ENCODE measurements at places on chromosomes 6 and 20.

DNA sequence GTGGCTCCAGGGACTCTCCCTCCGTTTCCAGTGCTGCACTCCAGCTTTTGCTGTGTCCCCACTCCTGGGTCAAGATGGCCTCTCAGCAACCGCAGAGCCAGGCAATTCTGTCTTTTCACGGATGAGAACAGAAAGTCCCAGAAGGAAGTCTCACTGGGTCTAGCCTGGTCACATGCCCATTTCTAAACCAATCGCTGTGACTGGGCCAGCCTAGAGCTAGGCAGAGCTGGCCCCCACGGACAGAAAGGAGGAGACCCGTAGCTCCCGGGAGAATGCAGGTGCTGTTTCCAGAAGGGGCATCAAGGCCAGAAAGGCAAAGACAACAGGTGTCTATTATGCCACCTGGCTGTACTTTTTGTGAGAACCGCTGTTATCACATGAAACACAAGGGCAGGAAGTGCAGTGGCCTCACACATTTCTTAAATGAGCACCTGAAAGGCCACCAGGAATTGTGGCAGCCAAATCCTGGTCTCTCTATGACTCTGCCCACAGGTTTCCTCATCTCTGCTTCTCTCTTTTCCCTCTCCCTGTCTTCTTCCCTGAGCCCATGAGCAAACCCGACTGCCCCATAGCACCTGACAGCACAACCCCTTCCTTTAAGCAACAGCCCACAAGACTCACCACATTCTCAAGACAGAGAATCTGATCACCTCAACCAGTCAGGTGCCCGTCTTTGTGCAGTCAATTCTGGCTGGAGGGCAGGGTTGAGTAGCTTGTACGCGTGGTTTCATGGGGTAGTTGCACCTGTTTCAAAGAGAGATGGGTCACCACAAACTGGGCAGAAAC lies 37.1 kb upstream of the B4GALT5 start:
- no peak for DNase-seq

GRCh38 chr6:140138311-140139010 lies 764.0 kb upstream of the CITED2 start:
- no peak for DNase-seq

- DNase-seq = no peak
Measured at GRCh38 chr6:52532457-52532856, 44.4 kb downstream of the TRAM2 start.

GRCh38 chr6:16819752-16820151 lies 58.5 kb upstream of the ATXN1 start:
- DNase-seq = no peak

DNA sequence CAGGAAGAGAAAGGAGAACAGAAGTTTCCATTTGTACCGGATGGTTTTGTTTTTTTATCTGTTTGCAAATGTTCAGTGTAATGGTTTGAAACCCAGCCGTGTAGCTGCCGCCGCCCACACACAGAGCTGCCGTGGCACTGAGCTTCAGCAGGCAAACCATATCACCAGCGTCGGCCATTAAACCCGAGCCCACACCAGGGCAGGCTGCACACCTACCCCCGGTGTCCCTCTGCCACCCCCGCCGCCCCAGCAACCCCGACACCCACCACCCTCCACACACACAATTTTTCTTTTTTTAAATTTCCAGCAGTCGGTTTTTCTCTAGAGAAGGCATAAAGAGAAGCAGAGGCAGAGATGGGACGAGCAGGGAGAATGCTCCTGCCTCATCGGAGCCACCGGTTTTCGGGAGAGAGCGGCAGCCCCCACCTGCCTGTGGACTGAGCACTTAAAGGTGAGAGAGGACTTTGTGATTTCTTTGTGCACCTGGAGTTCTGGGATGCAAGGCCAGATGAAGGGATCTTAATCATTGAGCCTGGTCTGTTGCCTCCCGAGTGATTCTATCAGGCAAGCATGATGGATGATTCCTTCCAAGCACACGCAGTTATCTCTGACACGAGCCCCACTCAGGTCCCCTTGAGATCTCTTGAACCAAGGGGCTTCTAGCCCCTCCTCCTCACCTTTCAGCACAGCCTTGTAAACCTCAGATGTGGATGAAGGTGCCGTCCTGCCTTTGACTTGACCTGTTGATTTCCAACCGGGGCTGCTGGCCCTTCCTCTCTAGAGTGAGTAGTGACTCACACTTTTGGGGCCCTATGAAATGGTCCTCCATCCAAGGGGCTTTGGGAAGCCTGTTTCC lies 17.5 kb upstream of the ZNF831 start:
- DNase-seq = peak; percentile 62

DNA sequence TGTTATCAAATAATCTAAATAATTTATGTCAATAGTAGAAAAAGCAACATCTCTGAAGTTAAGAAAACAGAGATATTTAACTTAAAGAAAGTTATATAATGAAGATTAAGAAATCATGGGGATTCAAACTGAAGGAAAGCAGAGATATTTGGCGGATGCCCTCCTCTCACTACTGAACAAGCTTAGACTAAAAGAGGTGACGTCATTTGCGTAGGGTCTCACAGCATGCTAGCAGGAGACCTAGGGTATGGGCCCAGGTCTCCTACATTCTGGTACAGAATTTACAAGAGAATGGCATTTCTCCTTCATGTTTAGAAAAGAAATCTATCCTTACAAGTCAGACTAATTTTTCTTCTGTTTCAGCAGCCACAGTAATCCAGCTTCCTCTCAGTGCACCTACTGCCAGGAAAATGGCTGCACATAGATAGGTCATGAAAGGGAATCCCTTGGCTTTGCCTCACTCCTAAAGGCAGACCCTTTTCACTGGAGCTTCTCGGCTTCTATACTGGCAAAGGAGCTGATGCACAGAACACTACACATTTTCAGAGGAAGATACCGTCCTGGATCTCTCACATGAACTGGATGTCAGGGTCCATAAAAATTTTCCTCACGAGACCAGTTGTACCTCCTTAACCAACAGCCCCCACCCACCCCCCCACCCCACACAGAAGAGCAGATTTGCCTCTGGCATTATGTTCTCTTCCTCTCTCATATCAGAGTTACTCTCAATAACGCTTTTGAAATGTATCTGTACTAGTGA lies 41.8 kb upstream of the DST start:
- DNase-seq = no peak

- DNase-seq = no peak
Measured at GRCh38 chr20:24422091-24422760, 47.2 kb upstream of the SYNDIG1 start.

DNA sequence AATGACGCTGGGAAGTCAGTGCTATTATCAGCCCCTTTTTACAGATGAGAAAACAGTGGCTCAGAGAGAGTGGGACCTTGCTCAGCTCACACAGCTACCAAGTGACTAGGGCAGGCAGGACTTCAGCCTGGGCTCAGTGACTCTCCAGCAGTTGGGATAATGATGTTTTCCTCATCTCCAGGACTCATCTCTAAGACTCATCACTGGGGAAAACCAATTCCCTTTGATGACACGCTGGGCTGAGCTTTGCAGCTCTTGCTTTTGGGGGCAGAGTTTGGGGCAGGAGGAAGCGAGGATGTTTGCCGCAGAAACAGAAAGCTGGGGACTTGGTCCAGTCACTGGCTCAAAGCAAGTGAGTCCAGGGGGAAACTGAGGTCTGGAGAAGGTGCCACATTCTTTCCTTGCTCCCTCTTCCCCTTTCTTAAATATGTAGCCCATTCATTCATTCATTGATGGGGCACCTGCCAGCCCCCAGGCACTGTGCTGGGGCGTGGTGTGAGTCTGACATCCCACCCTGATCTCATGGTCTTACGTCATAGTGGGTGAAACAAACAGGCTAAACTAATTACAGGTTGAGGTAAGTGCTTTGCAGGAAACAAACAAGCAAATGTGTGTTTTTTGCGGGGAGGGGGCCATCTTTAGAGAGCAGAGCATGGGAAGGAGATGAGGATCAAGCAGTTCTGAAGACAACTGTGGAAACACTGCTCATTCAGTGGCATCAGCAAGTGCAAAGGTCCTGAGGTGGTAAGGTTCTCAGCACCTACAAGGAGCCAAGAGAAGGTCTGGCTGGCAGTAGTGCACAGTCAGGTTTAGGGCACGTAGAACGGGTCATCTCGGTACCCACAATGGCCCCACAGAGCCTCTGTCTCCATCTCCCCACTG lies 74.4 kb upstream of the PMEPA1 start:
- DNase-seq = peak; percentile 46

- no peak for DNase-seq
Measured at GRCh38 chr20:19502169-19502568, 255.9 kb upstream of the RIN2 start.

DNA sequence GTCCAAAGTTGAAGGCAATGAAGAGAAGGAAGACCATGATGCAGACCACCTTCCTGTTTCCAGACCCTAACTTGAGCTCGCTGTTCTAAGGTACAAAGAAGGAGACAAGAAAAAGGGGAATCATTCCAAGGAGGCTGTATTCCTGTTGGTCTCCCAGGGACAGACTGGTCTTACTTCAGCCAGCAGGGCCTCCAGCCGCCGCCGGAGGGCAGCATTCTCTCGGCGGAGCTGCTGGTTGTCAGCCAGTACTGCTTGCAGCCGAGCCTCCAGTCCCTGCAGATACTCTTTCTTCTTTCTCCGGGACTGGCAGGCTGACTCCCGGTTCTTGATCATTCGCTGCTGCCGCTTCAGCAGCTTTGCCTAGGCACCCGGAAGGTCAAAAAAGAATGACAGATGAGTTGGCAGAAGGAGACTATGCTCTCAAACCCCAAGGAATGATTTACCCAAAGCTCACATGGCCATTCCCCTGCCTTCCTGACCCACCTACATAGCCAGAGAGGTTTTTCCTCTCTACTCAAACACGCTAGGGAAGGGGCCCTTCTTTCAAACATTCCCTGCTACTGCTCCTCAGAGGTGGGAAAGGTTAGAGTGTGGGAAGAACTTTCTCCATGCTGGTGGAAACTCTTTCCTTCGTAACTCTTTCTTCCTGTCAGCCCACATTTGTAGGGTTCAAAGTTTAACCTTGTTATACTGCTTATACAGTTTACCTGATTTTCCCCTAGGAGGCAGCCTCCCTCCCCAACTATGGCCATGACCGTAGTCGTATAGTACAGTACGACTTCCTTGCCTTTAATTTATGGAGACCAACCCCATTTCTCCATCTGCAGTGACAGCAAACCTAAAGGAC lies 9.0 kb downstream of the ATF6B start:
- DNase-seq = peak; percentile 88

DNA sequence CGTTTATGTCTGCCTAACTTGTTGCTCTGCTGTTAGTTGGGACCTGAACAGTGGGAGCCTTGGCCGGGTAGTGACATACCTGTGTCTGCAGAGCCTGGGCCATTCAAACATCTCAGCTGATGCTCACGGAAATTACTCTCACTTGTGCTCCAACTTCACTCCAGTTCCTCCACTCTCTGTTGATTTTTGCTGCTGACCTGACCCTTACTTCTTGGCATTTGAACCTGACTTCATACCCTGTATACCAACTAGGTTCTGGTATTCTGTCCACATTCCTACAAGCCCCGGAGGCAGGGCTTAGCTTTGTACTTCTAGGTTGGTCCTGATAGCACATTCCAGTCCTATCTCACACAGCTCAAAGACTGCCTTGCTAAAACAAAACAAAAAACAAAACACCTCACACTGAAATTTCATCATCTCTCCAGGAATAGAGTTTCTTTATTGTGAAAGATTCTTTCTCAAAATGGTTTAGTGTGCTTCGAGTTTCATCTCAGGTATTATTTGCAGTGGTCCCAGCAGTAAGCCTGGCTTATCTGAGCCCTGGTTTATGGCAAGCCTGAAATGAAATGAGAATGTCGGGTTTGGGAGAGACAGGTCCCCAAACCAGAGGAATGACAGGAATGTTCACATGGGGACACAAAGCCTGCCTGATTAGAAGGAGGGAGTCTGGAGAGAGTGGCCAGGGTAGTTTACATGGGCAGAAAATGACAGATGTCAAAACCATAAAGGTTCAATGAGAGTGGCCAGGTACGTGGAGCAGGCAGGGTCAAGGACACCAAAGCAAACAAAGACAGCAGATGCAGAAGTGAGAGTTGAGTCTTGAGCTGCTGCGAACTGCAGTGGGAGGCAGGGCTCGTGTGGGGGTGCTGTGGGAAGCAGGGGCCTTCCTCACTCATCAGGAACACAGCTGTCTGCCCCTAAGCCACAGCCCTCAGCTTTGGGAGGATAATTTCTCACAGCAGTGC lies 174.2 kb upstream of the HDAC2 start:
- DNase-seq = no peak

DNA sequence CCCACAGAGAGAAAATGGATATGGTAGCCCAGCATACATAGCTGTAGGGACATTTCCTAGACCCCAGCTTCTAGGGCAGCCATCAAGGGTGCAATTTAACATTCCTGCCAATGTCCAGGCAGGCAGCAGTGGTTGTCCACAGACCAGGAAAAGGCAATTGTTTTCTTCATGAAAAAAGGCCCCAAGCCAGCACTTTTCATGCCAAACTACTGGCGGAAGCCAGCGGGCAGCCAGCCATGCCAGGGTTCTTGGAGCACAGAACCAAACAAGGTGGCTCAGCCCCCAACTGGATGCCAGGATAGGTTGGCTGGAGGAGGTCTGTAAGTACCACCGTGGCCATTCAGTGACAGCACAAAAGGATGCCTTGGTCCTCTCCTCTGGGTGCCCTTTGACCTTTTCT lies 94.6 kb downstream of the BANF2 start:
- DNase-seq = no peak

GRCh38 chr6:44232676-44233566 lies 9.5 kb downstream of the SLC29A1 start:
- no peak for DNase-seq

DNA sequence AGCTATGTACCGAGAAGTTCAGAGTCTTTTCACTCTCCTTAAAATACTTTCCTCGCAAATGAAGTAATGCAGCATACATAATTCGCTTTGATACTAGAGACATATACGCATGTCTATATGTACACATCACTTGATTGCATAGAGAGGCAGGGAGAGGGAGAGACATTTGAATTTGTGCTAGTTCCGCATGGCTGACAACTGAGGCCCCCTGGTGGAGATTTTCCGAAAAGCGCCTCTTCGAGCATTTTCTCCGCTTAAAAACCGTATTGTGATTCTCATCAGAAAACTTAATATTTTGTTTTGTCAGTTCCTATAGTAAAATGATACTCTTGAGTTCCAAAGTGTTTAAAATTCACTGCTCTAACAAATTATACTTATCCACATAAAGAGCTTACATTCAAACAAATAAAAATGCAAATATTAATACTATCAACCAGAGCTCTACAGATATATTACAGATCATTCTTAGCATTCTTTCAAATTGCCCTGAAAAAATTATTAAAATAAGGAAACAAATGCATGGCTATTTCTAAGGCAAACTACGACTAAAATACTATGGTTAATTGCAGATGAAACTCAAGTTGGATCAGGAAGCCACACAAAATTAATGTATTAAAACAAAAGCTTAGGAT lies 637 bp downstream of the MYLK4 start:
- peak; percentile 76 for DNase-seq

GRCh38 chr6:35228481-35228880 lies 14.7 kb downstream of the SCUBE3 start:
- no peak for DNase-seq

Measured in left forelimb (tissue), 1 donor.